KBM-7 (cell line): ENCODE measurements at places on chromosomes 4 and X.

DNA sequence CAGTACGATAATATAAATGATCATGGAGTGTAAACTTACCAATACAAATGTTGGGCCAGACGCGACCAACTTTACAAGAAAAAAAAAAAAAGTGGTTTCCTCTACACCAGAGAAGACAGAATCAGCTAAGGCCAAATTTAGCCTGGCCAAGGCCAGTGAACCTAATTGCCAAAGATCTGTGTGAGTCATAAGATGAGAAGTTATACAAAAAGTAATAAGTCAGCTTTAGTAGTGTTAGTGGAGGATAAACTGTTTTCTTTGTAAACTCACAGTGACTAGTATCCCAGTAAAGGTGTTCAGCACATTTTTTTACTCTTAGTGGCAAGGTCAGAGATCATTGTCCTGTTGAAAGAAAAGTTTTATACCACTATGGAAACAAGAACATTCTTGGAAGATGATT is 531.4 kb upstream of the TECRL start:
- DNase-seq: no peak

GRCh38 chr4:16271411-16271810 is 45.1 kb upstream of the TAPT1 start:
- no peak for DNase-seq

DNA sequence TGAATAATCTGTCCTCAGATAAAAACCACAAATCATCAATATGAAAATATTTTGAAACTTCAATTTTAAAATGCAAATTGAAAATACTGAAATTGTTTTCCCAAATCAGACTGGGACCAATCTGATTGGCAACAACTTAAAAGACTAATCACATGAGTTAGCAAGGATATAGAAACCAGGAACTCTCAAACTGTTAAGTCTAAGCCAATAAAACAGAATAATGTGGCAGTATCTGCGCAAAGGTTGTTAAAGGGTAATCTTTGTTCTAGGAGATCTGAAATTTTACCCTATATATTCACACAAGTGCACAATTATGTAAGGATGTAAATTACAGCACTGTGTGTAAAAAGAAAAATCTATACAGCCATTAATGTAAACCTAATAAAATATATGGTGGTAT is 29.7 kb downstream of the EIF4E start:
- no peak for DNase-seq

DNA sequence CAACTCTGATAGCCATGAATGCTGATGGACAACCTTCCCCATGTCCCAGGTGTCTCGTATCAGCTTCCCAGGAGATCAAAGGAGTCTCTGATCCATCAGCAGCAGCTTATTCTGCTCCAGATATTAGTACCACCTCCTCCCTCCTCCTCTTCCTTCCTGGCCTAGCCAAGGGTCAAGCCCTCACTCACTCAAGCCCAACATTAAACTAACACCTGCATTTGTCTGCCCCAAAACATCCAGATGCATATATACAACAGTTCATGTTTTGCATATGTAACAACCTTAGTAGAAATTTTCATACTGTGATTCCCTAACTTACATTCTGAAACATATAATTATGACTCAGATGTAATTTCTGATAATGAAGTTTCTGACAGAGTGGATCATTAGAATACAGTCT is 29.9 kb downstream of the BCLAF3 start:
- DNase-seq: no peak

- no peak for DNase-seq
Measured at GRCh38 chr4:85940151-85940550, 419.7 kb downstream of the MAPK10 start.

DNA sequence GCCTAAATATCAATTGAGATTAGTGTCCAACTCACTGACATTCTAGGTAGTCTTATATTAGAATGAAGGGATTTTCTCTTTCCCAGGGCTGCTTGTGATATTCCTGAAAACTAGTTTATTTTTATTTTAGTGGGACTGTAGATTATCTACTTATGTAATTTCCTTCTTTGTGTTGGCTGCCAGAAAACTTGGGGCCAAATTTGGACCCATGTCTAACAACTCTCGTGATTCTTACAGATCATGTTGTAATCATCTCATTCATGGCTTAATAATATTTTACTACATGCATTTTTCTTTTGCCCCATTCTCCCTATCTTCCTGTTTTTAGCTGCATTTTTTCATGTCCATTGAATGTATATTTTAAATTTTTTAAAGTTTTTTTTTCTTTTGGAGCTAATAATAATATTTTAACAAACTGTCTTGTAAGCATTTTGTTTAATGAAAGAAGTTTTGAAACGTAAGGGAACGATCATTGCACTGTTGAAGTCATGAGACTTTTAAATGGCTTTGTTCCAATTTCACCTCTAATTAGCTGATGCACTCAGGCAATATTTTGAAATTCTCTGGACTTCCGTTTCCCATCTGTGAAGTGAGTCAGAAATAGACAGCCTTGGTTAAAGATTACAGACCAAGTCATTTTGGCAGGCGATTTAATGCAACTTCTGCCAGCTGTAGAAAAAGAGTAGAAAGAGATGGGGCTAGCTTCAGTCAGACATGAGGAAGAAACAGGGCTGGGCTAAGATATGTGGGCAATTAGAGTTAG is 14.3 kb upstream of the TDO2 start:
- peak; percentile 80 for DNase-seq

- no peak for DNase-seq
Measured at GRCh38 chr4:81422595-81422994, 49.1 kb downstream of the RASGEF1B start.
